ENCODE measurements at places on chromosomes 2 and 18.

DNA sequence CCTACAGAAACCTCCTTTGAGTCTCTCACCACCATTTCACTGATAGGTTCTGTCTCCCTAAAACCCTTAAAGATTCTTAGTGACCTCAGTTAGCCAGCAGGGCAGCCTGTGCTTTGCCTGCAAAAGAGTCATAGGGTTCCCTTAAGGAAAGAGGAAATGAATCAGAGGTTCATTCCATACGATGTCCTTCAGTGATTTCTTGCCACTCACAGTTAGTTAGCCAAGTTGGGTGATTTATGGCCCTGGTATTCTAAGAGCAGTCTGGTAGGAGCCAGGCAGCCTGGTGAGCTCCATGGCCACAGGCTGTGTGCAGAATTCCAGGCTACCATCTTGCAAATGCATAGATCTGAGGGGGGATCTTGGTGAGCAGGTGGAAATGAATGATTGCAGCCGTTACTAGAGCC is 18.7 kb upstream of the CCBE1 start:
- DNase-seq, result no peak

- no peak for DNase-seq
Observed at GRCh38 chr2:233287871-233288270, 19.7 kb upstream of the SAG start.

DNA sequence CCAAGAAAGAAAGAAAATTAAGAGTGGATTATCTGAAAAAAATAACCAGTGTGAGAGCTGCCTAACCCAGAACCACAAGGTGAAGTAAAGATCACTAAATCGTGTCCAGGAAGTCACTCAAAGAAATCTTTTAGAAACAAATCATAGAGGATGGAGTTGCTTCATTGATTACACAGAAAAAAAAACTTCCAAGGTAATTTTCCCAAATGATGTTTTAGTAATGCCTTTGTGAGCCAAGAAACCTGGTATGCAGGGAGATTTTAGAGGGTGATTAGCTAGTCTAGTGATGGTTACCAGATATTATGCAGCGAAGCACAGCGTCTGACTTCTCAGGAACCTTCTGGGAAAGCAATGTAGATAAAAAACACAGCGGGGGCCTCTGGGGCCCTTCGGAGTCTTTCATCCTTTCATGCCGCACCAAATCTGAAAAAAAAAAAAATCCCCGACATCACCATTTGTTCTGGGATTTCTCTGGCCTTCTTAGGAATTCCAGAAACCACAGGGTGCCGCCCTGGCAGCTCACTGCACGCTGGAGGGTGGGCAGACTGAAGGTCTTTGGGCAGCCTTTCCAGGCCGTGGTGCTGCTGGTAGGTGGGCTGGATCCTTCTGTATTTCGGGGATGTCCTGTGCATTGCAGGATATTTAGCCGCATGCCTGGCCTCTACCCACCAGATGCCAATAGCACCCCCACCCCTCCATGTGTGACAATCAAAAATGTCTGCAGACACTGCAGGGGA is 17.3 kb downstream of the ALPK2 start:
- DNase-seq, result no peak

GRCh38 chr2:122105877-122106206 is 350.4 kb downstream of the TSN start:
- DNase-seq, result no peak

DNA sequence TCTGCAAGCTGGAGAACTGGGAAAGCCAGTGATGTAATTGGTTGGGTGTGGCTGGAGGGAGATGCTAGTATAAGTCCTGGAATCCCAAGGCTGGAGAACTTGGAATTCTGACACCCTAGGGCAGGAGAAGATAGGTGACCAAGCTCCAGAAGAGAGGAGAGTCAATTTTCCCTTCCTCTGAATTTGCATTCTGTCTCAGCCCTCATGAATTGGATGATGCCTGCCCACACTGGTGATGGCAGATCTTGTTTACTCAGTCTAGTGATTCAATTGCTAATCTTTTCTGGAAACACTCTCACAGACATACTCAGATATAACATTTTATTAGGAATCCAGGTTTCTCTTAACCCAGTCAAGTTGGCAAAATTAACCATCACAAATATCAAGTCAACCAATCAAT is 287.2 kb downstream of the RDH14 start:
- DNase-seq, result no peak

DNA sequence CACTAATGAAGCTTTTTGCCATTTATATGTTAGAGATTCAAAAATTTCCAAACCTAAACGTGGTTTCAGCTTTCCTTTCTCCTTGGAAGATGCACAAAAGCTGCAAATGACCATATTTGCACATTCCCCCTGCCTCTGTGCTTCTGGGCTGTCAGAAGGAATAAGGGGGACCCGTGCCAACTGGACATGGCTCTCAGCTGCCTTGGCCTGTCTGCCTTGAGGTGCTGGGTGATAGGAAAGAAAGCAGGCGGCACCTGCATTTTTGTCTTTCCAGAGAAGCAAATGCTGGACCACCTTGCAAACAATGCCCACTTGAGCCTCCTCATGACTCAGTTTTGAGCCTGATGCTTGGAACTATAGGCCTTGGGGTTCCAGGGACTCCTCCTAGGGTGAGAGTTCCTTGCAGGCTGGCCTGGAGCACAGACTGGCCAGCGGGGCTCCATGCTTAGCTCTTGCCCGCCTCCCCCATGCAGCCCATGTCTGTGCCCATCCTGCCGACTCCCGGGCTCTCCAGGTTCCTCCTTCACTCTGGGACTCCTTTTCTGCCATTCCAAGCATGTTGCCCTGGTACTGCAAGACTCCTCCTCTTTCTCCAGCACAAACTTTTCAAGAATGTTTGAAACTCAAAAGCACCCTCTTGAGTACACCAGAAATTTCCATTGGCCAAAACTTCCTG is 109.0 kb upstream of the EPAS1 start:
- no peak for DNase-seq

DNA sequence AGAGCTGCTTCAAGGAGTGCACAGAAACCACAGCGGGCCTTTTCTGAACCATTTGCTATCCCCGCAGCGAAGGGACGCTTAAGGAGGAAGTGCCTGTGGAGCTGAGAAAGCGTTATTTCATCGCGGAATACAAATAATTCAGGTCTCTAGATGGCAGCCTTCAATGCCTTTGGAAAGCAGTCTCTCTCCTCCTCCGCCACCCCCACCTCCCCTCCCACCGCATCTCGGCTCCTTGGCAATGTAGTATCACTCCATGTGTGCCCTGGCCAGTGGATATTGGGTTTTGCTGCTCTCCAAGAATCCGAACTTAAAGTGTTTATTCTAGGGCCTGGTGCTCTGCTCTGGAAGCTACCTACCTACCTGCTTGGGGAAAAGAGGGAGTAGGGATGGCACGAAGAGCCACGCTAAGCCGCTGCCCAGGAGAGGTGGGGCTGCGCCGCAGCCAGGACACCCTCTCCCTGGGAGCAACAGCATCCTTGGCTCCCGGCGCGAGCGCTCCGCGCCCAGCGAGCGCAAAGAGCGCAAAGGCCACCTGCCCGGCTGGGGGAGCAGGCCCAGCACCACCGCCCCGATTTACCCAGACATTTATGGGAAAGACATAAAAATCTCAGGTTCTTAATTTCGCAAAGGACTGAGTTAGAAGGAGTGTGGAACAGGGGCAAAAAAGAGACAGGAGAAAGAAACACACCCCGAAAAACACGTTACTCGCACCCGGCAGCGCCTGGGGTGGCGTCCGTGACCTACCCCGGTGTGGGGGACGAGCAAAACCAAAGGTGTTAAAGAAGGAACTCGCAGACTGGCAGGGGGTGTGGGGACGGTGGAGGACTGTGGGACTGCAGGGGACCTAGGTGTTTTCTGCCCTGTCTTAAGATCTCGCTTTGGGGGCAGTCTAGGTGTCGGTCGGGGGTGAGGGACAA is 1.0 kb downstream of the SPHKAP start:
- DNase-seq, result no peak

DNA sequence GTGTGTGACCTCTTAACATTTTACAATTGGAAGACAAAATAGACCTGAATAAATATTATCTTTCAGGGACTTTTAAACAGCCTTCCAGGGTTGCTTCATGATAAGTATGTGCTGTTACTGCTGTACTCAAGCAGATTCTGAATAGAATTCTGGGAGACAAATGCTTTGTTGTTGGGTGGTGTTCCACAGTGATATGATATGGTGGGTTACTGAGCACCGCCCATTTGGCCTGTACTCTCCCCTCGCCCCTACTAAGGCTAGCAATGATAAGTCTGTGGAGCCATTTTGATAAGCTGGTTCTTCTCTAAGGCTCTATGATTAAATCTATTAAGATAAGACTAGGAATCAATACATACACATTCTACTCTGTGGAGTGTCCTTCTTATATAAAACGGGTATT is 89.8 kb upstream of the ITGA4 start:
- no peak for DNase-seq

DNA sequence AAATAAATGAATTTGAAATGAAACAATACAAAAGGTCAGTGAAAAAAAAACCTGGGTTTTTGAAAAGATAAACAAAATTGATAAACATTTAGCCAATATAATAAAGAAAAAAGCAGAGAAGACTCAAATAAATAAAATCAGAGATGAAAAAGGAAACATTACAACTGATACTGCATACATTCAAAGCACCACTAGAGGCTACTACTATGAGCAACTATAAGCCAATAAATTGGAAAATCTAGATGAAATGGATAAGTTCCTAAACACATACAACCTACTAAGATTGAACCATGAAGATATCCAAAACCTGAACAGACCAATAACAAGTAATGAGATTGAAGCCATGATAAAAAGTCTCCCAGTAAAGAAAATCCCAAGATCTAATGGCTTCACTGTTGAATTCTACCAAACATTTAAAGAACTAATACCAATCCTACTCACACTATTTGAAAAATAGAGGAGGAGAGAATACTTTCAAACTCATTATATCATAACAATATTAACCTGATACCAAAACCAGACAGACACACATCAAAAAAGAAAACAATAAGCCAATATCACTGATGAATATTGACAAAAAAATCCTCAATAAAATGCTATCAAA is 80.8 kb upstream of the CERS6 start:
- no peak for DNase-seq

GRCh38 chr2:189835855-189836558 is 51.8 kb downstream of the PMS1 start:
- DNase-seq, result no peak

DNA sequence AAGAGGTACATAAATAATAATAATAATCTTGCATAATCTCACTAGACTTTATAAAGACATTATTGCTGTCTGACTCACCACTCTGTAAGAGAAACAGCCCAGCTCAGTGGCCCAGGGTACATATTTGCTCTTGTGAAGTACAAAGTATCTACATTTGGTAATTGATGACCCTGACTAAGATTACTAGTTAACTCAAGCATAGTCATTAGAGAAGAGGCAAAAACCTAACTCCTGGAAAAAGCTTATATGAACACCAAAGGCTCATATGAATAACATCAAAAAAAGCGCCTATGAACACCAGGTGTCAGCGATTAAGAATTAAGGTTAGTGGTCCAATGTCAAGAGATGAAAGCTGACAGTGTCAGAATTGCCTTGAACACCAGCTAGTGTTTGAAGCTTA is 38.4 kb downstream of the RAD51AP2 start:
- no peak for DNase-seq

- DNase-seq, result no peak
Observed at GRCh38 chr2:86302320-86302719, 35.1 kb downstream of the REEP1 start.

GRCh38 chr2:3427272-3427671 is 47.8 kb downstream of the TRAPPC12 start:
- no peak for DNase-seq

Data from stimulated activated CD8-positive, alpha-beta memory T cell treated with anti-CD3 and anti-CD28 coated beads, Interleukin-15, amount 100 ng/mL, for 1 hour (primary cell).